Cerebellar nuclear complex (tissue), 1 donor: ENCODE measurements at places on chromosomes 6 and 20.

DNA sequence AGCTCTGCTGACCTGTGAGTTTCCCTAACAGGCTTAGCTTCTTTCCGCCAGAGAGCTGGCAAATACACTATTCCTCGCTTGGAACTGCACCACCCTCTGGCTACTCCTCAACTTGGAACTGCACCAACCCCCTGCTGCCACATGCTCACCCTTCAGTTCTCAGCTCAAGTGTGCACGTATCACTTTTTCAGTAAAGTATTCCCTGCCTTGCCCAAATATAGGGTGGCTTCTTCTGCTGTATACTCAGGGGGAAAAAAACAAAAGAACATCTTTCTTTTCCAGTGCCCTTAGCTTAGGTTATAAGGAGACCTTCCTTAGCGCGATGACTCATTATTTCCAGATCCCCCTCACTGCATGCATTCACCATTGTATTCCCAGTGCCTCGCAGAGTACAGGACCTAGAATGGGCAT, 21.2 kb downstream of the GNAS-AS1 start:
- DNase-seq, result no peak

- no peak for DNase-seq
Measured at GRCh38 chr6:115067690-115068447, 725.0 kb upstream of the HS3ST5 start.

DNA sequence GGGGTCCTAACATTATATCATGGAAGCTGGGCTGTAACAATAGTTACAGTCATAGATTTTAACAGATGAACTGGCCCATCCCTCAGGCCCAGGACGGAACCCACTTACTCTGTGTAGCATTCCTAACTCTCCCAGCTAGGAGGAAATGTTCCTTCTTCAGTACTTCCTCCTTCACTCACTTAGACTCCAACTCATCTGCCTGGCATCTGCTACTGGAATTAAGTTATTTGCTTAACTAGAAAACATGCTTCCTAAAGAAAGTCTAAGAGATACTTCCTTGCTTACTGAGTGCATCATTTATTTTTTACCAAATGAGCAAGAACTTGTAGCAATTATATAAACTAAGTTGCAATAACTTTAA, 20.5 kb downstream of the GCLC start:
- no peak for DNase-seq

DNA sequence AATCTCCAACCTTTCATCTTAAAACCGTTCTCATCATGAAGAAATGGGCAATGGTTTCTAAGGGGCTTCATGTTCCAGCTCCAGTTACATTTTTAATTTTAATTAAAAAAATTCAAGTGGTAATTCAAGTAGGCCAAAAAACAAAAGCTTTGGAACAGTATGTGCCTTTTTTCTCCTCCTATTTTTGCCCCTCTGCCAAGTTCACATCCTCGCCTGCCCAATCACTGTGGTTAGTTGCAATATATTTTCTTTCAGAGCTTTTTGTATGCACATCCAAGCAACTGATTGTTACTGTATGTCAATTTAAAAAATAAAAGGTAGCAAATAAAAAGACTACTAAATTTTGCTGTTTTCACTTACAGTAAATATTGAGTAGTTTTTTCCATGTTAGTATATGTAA, 99.8 kb upstream of the B3GAT2 start:
- no peak for DNase-seq

DNA sequence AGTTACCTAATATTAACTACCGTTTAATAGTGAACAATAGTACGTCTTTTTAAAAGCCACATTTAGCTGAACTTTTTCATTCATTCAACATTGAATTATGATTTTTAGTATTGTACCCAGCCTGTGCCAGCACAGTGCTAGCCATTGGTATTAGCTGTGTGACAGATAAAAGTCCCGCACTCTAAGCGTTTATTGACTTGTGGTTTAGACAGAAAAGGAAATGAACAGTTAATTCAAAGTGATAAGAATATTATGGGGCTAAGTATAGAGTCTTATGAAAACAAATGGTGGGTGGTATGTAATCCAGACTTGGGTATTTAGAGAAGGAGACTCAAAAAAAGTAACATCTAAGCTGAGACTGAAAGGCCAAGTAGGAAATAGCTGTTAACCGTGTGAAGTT, 202.3 kb downstream of the RPS12 start:
- DNase-seq, result no peak

DNA sequence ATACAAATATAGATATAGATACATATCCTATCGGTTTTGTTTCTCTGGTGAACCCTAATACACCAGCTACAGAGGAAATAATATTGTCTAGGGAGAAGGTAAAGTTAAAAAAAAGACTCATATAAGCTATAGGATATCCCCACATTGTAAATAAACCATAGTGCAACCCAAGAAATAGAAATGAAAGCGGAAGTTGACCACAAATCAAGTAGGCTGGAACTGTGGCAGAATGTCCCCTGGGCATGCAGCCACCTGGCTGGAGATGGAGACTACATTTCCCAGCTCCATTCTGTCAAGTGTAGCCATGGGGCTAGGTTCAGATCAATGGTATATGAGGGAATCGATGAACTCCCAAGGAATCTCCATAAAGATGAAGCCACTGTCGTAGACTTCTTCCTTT, 70.1 kb upstream of the RPS6KA2 start:
- DNase-seq, result no peak
